ENCODE measurements at places on chromosomes 7 and 10. TPM values are rescaled to one million over a fixed set of nuclear protein-coding genes. Genes with fewer than 3 reads are reported as not detected.

Gene MSMB
- not detected for polyA plus RNA-seq

GRCh38 chr7:138798836-138799235 lies 840 bp upstream of the ATP6V0A4 start:
- DNase-seq, result no peak

DNA sequence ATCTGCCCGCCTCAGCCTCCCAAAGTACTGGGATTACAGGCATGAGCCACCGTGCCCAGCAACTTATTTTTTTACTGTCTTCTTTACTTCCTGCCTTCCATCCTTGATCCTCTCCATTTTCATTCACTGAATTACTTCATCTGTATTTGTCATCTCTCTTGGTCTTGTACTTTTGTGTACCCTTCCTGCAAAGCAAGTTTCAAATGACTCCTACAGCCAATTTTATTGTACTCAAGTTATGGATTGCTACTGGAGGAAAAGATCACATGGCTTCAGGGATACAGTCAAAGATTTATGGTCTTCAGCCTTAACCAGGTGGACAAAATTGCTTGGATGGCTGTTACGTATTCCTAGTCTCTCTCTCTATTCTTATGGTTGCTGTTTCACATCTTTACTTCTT lies 22.6 kb downstream of the SEPTIN7 start:
- DNase-seq, result no peak

- DNase-seq, result no peak
Observed at GRCh38 chr10:122504610-122504950, 43.2 kb downstream of the HTRA1 start.

- no peak for DNase-seq
Observed at GRCh38 chr10:130337305-130337640, 201.1 kb downstream of the GLRX3 start.

- no peak for DNase-seq
Observed at GRCh38 chr10:22624287-22624738, 90.1 kb downstream of the PIP4K2A start.

DNA sequence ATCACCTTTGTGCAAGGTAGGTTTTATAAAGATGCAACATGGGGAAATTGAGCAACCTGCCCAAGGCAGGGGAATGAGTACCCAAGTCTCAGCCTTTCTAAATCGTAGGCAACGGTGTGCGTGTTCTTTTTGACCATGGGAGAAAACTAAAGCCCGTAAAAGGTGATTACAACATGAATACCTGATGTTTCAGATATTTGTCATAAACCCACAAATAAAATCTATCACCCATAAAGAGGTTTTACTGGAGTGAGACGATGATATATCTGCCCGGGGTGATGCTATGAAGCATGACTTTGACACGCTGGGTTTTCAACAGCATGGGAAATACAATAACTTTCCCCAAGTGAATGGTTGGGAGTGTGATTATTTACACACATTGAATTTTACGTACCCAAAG lies 406.3 kb upstream of the KLF6 start:
- no peak for DNase-seq
